ENCODE measurements at places on chromosomes 4 and X.

- no peak for ATAC-seq
These were observed 237.9 kb upstream of the EDA2R start for GRCh38 chrX:66876776-66877175.

GRCh38 chr4:42750091-42750490 is 93.2 kb upstream of the ATP8A1 start:
- peak; percentile 33 for ATAC-seq

DNA sequence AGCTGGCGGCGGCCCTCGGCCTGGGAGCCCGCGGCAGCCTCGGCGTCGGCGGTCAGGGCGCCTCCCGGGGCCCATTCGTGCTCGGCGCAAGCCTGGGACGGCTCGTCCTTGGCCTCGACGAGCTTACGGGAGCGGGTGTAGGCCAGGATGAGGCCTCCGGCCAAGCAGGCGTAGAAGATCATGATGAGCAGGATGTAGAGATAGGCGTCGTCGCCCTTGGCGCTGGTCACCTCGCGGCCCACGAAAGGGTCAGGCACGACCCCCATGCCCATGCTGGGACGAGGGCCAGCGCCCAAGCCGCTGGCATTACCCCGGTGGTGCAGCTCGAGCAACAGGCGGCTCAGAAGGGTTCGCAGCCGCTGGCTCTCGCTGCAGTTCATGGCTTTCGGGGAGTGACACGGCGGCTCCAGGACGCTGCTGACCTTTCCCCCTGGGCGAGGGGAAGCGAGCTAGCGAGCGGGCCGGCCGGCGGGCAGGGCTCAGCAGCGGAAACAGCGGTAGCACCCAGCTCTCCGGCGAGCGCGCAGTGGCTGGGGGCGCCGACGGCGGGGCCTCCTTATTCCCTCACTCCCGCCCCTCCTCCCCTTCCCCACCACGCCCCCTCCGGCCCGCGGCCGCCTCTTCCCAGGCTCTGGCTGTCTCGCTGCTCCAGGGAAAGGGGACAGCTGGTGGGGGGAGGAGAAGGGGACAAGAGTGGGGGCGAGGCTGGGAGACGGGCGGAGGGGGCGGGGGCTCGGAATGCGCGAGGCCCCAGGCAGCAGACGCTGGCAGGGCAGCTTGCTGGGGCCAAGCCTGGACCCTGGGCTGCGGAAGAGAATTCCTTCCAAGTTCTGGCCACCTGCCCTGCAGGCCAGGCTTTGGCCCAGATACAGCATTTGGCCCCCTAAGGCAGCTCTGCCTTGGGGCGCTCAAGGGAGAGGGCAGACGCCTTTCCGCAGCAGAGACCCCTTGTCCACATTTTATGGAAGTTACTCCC is at the start of gene KCNE5:
TSS of gene KCNE5 (minus strand) at position 532 of the 976 bp plus-strand sequence. CDS start at position 380, 152 bp downstream.
- no peak for ATAC-seq

DNA sequence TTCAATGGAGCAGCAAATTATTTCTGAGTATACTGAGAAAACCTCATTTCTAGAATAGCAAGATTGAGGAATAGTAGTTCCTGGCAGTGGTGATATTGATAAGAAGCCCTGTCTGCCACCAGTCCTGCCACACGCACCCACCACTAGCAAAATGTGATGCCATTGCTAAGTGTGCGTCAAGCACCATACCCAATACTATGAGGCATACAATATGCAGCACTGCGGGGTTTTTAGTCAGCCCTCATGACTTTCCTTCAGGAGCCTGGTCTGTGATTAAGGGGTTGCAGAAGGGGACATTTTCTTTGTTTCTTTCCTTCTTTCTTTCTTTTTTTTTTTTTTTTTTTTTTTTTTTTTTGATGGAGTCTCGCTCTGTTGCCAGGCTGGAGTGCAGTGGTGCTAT is 128.7 kb upstream of the USP38 start:
- ATAC-seq: no peak

- no peak for ATAC-seq
These were observed 51.7 kb downstream of the PIR start for GRCh38 chrX:15441464-15441863.

- no peak for ATAC-seq
These were observed 128.6 kb upstream of the VCX start for GRCh38 chrX:7714351-7714750.

DNA sequence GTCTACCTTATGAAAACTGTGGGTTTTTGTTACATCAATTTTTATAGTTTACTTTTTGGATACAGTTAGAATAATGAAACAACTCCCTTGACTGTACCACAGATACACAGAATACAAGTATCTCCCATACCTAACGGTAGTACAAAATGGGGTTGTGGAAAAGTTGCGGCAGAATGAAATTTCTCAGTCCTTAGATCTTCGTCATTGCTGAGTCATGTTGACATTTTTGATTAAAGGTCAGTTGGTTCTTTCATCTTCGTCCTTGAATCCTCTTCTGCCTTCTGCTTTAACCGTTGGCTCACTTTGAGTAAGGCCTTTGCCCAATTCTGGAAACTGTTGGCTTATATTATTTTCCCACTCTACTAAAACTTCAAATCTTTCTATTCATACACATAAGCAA is 75.6 kb downstream of the TRIML1 start:
- no peak for ATAC-seq

GRCh38 chr4:152024881-152025280 is 264.1 kb upstream of the GATB start:
- no peak for ATAC-seq

DNA sequence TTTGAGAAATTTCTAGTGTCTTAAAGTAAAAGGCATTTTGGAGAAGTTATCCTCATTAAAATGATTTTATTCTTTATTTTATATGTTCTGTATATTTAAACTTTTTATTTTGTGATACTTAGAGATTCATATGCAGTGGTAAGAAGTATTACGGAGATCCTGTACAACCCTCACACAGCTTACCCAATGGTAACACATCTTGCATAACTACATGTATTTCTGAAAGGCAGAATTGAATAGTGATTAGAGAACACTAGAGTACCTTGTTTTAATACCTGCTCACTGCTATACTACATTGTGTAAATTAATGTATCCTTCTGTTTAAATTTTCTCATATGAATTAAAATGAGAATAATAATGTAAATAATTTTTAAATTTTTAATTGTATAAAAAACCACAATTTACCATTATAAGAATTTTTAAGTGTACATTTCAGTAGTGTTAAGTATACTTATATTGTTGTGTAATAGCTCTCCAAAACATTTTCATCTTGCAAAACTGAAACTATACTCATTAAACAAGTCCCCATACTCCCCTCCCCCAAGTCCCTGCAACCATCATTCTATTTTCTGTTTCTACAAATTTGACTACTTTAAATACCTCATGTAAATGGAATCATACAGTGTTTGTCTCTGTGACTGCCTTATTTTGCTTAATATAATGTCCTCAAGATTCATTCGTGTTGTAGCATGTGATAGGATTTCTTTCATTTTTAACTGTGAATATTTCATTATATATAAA is 45.4 kb downstream of the INTS12 start:
- ATAC-seq: no peak

- no peak for ATAC-seq
These were observed 162.4 kb upstream of the PRDX4 start for GRCh38 chrX:23504895-23505294.

DNA sequence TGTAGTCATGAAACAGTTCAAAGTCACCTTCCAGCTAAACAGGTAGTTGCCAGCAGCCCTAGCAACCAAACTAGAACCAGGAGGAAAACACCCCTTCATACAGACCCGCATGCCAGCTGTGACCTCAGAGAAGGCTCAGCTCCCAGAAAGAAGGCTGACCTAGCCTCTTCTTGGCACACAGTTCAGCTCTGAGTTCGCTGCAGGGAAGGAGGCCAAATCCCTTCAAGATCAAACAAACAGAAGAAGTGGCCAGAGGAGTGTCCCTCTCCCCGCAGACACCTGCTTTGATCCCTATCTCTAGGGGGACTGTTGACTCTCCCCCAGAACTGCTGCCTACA is 56.0 kb downstream of the HADH start:
- ATAC-seq: no peak

DNA sequence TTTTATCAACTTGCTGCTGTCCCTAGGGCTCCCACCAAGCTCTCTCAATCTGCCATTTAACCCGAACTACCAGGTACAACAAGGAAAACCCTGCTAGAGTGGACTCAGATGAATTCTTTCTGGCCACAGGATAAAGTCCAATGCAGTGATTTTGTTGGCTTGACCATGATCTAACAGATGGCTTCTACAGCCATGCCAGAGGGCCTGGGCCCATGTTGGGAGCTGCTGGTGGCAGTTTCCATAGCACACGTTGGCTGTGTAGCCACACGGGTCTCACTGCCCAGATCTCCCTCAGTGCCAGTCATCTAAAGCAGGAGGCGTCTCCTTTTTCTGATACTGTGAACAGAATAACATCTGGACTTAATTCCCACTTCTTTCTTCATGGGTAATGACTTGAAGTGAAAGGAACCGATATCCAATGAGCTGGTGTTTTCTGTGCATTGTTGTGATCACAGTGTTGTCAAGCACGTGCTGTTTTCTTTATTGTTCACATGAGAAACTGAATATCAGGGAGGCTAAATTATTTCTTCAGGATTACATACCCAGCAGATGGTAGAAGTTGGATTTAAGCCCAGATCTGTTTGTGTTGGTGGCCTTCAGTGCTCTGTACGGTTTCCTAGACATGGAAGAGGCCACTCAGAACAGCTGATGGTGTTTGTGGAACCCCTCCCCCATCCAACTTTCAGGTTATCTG is 85.2 kb upstream of the CLCN4 start:
- no peak for ATAC-seq

GRCh38 chr4:183987987-183988392 is 82.9 kb downstream of the STOX2 start:
- ATAC-seq: no peak

DNA sequence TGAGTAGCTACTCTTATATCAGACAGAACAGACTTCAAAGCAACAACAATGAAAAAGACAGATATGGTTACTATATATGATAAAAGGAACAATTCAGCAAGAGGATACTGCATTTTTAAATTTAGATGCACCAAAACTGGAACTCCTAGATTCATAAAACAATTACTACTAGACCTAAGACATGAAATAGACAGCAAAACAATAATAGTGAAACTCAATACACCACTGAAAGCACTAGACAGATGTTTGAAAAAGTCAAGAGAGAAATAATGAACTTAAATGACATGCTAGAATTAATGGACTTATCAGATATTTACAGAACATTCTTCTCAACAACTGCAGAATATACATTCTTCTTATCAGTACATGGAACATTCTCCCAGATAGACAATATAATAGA is 99.5 kb upstream of the ITM2A start:
- ATAC-seq: no peak

DNA sequence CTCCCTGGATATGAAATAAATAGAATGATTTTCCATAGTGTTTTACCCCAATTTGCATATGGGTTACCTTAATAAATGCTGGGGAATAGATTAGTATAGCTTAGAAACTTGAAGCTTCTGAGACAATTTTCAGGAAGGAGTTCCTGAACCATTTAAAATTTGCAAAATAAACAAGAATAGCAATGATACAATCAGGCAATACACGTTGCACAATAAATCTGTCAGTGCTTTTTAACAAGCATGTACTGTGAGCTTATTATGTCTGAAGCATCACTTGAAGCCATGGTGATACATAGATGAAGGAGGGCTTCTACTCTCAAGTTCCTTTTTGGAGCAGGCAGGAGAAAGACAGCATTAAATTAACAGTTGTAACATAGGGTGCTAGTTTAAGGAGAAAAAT is 84.2 kb upstream of the WDFY3 start:
- no peak for ATAC-seq

GRCh38 chrX:125778261-125778660 is 387.8 kb downstream of the DCAF12L2 start:
- ATAC-seq: no peak

DNA sequence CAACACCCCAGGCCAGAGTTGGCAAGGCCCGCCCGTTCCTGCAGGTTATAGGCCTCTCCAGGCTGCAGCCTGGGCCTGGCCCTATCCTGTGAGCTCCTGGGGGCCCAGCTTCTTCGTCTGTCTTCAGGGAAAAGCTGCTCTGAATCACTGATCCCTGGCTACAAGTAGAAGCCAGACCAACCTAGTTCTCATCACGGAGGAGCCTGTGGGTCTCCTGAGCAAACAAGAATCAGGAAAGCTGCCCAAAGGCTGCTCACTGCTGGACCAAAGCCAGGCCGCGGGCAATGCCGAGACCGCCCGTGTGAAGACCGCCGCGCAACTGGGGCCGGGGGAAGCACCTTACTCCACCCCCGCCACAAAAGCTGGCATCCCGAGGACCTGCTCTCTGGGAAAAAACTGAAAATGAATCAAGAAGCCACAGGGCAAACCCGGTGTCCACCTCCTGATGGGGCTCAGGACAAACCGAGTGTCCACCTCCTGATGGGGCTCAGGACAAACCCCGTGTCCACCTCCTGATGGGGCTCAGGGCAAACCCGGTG is 12.8 kb downstream of the CTBP1 start:
- no peak for ATAC-seq

- peak; percentile 73 for ATAC-seq
These were observed at the start of gene TRIM61 for GRCh38 chr4:164977243-164978164. Gene TRIM61, minus strand, starts transcription at chr4:164977657. Its CDS starts 7,655 bp downstream, at chr4:164970002.

GRCh38 chrX:70331161-70331560 is 41.3 kb downstream of the KIF4A start:
- no peak for ATAC-seq

DNA sequence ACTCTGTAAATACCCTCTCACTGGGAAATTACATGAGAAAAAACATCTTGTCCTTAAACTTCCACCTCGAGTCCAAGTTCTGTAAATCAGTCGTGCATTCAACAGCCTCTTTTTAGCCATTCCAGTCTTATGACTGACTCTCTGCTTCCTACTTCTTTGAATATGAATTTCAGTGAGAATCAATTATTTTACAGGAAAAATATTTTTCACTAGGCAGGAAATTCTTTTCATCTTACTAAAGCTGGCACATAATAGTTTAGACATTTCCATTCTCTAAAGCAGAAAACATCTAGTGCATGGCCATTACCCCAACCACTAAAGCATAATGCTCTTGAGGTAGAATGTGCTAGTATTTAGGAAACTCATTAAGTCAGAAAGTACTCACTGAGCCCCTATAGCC is 565.7 kb upstream of the FAT1 start:
- ATAC-seq: no peak

- ATAC-seq: no peak
These were observed 135.1 kb downstream of the IRS4 start for GRCh38 chrX:108601276-108601675.

DNA sequence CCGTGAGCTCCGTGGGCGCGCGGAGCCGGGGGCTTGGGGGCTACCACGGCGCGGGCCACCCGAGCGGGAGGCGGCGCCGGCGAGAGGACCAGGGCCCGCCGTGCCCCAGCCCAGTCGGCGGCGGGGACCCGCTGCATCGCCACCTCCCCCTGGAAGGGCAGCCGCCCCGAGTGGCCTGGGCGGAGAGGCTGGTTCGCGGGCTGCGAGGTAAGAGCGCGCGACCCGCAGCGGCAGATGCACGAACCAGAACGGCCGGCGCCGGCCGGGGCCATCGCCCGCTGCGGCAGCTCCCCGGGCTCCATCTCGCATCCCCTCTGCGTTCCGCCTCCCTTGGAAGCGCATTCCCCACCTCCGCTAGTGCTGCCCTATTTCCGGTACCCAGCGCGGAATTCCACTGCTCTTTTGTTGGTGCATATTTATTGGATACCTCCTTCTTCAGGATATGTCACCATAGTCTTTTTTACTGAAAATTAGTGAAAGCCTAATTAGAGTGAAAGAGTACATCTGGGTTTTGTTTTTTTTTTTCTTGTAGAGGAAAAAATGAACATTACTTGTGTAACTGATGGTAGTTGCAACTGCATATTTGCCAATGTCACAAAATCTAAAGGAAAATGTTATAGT is 797 bp downstream of the PKD2 start:
- ATAC-seq: peak; percentile 9
